ENCODE measurements at places on chromosomes 6 and 20.

DNA sequence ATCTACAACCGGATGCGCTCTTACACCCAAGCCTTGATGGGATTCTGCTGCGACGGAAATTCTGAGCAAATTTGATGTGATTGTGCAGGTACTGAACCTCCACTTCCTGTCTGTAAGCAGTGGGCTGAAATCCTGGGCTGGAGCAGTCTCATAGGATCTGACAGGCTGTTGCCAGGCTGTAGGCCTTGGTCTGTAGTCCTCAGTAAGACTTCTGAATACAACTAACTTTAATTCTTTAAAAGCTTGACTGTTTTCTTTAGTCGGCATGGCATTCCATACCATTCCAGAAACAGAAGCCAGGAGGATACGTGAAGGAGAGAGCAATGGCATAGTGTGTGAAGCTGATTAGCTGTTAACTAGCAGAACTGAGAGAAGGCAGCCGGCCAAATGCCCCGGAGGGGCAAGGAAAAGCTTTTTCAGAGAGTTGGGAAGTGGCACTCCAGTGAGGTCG lies 68.3 kb downstream of the ADTRP start:
- no peak for DNase-seq

DNA sequence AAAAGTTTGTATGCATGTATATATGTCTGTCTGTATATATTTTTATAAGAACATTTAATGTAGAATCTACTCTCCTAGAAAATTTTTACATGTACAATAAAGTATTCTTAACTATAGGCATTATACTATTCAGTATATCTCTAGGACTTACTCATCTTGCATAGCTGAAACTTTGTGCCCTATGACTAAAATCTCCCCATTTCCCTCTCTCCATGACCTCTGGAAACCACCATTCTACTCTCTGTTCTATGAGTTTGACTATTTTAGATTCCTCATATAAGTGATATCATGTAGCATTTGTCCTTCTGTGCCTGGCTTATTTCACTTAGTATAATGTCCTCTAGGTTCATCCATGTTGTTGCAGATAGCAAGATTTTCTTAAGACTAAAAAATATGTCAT lies 205.1 kb upstream of the SMLR1 start:
- DNase-seq, result no peak

DNA sequence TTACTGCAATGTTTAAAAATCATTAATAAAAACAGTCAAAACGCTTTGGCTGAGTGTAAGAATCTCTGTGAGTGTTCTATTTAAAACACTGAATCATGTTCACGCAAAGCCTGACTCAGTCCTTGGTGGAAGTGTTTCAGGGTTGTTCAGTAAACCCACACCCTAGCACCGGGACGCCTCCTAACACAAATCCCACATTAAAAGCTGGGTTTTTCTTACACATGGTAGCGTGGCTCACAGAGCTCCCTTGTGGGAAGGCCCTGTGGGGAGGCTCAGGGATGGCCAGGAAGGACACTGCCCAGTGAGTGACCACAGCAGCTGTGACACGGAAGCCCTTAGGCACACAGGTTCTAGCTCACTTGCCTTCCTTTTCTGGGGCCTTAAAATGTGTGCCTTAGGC lies 80.2 kb downstream of the GMPR start:
- DNase-seq, result no peak

- no peak for DNase-seq
Measured at GRCh38 chr6:79446006-79446405, 91.2 kb downstream of the LCA5 start.

- no peak for DNase-seq
Measured at GRCh38 chr6:73121421-73121993, 103.8 kb downstream of the KHDC1L start.

GRCh38 chr20:41147767-41148191 lies 10.4 kb downstream of the PLCG1 start:
- DNase-seq, result peak; percentile 11

DNA sequence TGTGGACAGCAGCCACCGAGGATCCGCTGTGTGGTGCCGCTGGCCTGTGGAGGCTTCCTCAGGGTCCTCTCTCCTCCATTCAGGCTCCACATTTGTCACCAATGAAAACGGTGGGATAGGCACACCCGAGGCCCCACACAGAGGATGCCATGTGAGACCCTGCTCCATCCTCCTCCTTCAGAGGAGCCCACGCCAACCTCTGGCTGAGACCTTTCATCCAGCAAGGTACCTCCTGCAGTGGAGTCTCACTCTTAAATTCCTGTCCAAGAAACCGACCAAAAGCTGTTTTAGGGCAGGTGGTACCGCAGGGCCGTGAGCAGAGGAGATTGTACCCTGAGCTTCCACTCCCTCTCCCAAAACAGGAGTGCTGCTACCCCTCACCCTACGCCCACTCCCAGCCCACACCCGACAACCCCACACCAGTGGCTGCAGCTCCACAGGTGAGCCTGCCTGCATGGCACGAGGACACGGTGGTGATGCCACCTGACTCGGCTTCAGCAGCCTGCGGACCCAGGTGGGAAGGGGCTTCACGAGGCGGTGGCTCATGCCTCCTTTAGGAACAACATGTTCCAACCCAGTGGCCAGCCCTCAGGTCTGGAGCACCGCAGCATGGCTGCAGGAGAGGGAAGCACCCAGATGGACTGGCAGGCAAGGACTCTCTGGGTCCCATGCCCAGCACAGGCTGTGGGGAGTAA lies 237.6 kb upstream of the AFDN start:
- DNase-seq, result no peak

DNA sequence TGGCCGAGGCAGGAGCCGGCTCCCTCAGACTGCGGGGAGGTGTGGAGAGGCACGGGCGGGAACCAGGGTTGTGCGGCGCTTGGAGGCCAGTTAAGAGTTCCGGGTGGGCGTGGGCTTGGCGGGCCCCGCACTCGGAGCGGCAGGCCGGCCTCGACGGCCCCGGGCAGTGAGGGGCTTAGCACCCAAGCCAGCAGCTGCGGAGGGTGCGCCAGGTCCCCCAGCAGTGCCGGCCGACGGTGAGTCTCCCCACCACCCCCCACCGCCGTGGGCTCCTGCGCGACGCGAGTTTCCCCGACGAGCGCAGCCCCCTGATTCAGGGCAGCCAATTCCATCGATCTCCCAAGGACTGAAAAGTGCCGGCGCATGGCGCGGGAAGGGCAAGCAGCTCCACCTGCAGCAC lies 605.4 kb upstream of the SLC35B3 start:
- no peak for DNase-seq

DNA sequence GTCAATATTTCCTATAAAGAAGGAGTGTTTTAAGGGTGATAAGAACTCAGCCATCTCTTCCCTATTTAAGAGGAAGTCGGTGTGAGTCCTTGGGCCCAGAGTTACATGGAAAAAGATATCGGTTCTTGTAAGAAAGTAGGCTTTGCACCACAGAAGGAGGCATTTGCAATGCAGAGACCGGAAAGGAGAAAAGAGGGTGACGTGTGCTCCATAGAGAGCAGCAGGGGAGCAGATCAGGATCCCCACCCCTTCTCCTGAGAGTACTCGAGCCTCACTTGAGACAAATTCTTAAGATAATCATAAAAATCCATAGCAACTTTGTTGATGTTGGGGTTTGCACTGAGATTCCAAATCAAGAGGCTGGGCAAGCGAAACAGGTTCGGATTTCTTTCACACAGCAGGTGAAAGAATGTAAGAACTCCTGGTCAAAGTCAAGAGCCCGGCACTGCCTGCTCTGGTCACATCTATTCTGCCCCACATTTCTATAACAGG lies 27.8 kb downstream of the FOXA2 start:
- no peak for DNase-seq

- no peak for DNase-seq
Measured at GRCh38 chr6:43982084-43982625, 145.1 kb downstream of the MRPL14 start.

DNA sequence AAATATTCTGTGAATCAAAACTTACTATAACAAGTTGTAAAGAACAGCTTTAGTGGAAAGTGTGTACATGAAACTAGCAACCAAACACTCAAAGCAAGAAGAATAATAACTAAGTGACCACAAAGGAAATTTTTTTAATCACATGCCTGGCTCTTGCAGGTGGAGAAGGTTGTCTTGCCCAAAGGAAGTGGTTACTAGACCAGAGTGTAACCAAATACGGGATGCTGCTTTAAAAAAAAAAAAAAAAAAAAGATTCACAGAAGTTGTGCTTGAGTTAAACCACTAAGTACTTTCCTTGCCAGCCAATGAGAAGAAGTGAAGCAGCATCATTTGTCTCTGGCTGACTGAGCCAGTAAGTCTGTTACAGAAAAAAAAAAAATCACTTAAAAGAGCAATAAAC lies 19.1 kb upstream of the HLA-DQB1 start:
- DNase-seq, result no peak

DNA sequence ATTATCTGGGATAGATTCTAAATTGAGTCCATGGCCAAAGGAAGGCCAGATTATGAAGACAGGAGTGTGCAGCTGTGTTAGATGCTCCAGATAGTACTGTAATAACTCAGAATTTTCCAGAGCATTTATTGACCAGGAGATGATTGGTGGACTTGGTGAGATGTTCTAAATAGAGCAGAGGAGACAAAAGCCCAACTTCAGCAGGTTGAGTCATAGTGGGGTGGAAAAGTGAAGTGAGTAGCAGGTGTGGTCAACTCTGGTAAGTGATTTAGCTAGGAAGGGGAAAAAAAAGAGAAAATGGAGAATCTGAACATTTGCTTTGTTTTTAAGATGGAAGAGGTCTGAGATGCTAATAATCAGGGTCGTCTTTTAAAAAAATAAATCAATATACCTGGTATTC lies 227.4 kb downstream of the TMEM200A start:
- no peak for DNase-seq

GRCh38 chr20:24637087-24637486 lies 167.7 kb downstream of the SYNDIG1 start:
- no peak for DNase-seq

DNA sequence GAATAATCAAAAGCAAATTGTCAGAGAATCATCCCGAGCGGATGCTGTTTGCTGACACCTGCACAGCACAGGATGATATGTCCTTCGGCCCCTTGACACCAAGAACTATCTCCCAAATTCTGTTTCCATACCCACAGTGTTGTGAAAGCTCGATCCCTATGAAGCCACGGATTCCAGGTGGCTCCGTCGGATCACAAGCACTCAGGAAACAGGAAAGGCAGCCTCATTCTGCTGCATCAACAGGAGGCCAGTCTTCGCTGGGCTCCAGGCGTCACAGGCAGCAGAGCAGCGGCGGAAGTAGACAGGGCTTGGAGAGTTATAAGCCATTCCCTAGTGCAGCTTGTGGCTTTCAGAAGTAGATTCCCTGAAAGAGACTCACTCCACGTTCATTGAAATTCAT lies 342.3 kb downstream of the C6orf118 start:
- DNase-seq, result no peak

DNA sequence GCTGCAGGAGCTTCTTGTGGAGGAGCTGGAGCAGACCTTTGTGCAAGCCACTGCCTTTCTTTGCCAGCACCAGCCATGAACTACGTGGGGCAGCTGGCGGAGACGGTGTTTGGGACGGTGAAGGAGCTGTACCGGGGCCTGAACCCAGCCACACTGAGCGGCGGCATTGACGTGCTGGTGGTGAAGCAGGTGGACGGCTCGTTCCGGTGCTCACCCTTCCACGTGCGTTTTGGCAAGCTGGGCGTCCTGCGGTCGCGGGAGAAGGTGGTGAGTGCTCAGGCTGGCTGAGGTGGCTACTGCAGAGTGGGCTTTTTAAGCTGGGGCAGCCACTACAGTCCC lies 5.1 kb downstream of the LPIN3 start:
- no peak for DNase-seq
